ENCODE measurements at places on chromosomes 5 and 9.

- no peak for DNase-seq
Observed at GRCh38 chr5:80479713-80480112, 8.2 kb upstream of the FAM151B start.

GRCh38 chr5:84724683-84725082 lies 340.0 kb upstream of the EDIL3 start:
- DNase-seq, result no peak

DNA sequence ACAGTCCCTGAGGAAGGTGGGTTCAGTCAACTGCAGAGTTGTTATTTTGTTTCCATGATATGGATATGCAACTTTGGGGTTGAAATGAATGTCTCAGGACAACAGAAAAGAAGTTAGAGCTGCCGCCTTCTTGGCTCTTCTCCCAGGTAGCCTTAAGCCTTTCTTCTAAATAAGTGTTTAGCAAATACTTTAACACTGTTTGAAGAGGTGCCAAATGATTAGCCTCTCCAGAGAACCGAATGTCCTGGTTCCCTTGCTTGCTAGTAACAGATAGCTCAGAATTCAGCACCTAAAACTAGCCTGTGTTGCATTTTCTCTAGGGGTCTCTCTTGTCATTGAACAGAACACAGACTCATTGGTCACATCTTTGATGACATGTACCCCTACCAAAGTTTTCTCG lies 127.7 kb upstream of the PIK3R1 start:
- DNase-seq, result no peak

DNA sequence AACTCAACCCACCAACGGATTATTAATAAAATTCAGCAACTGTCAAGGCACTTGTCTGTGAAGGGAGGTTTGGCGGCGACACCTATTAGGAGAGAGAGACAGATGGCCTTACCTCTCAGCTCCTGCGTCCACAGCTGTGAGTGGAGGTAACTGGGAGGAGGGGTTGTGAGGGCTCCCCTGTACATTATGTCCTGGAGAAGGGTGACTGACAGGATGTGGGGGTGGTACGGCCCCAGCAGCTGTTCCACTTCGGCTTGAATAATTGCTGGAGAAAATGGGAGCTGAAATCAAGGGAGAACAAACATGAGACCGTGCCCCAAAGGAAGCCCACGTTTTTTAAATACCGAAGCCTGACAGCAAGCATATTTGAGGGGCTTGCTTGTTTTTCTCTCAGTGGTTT lies 353.5 kb upstream of the RFX3 start:
- no peak for DNase-seq

DNA sequence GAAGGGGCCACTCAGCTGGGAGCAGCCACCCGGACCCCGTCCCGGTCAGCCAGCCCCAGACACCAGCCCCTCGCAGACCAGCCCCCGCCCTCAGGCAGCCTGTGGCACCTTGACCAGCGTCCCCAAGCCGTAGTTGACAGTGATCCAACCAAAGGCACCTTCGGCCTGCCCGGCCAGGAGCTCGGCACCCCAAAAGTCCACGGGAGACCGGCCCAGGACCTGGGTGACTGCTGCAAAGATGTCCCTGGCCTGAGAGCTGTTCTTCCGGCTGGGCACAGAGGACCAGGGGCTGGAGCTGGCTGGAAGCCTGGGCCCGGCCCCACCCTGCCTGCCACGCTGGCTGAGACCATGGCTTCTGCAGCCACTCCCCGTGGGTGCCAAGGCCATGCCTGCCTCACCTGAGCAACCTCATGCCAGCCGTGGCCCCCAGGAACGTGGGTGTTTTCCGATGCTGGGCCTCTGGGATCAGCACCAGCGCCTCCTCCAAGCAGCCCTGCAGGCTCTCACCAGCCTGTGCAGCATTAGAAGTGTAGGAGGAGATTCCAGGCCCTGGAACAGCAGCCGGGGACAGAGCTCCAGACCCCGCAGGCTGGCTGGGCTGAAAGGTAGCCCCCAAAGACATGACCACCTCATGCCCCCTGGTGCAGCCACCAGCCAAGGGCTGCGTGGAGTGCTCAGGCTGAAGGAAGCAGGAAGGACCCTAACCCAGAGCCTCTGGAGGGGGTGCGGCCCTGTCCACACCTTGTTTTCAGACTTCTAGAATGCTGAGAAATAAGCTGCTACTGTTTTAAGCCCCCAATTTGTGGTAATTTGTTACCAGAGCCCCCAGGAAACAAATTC lies 4.2 kb downstream of the ENTPD8 start:
- DNase-seq, result peak; percentile 1

All from posterior cingulate gyrus (tissue), 11 donors.